ENCODE measurements at places on chromosomes 1 and 21.

GRCh38 chr1:21669258-21670058 lies at the start of gene RAP1GAP:
Gene RAP1GAP (minus strand): TSS chr1:21669357. CDS start chr1:21620032, 49,325 bp downstream.
- DNase-seq, result no peak

DNA sequence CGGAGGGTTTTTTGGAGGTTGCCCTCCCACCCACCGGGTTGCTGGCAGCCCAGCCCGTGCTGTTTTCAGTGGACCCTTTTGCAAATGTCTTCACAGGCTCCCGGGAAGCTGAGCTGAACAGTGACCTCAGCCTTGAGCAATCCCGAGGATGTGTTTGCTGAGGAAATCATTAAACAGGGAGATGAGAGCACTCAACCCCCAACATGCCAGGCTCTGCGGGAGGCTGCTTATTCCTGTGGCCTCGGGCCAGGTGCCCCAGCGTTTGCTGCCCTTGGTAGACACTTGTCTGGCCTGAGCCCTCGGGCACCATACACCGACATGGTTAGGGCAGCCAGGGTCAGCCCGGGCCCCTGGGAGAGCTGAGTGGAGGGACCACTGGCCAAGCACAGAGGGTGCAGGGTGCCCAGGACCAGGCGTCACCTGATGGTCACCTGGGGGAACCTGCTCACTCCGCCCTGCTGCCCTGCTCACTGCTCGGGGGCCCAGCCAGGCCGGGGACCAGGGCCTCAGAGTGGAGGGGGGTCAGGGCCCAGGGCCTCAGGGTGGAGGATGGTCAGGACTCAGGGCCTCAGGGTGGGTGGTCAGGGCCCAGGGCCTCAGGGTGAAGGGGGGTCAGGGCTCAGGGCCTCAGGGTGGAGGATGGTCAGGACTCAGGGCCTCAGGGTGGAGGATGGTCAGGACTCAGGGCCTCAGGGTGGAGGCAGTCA lies 42.5 kb upstream of the POFUT2 start:
- DNase-seq, result no peak

DNA sequence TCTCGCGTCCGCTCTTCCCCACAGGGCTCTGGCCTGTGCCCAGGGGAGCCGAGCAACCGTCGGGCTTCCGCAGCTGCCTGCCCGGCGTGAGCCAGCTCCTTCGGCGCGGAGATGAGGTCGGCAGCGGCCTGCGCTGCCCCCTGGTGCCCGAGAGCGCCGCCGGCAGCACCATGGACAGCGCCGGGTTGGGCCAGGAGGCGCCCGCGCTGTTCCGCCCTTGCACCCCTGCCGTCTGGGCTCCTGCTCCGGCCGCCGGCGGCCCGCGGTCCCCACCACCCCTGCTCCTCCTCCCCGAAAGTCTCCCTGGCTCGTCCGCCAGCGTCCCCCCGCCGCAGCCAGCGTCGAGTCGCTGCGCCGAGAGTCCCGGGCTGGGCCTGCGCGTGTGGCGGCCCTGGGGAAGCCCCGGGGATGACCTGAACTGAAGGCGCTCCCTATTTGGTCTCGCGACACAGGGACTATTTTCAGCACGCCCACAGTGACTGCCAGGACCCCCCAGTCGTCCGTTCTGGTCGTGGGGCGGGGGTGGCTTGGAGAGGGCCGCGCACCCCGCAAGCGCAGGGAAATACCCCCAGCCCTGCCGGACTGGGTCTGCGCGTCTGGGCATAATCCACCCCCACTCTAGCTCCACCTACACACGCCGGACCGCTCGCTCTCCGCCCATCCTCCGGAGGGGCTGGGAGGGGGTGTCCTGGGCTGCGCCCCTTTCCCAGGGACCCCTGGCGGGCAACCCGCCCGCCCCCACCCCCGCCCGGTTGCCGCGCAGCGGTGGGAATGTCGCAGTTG lies 1.3 kb downstream of the HES3 start:
- peak; percentile 81 for DNase-seq

DNA sequence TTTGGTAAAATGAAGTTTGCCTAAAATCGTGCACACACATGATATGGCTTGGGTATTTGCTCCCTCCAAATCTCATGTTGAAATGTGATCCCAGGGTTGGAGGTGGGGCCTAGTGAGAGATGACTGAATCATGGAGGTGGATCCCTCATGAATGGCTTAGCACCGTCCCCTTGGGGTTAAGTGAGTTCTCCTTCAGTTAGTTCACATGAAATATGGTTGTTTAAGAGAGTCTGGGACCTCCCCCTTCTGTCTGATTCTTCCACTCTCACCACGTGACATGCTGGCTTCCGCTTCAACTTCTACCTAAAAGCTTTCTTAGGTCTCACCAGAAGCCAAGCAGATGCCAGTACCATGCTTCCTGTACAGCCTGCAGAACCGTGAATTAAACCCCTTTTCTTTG lies 58.4 kb downstream of the SIPA1L2 start:
- DNase-seq, result no peak

DNA sequence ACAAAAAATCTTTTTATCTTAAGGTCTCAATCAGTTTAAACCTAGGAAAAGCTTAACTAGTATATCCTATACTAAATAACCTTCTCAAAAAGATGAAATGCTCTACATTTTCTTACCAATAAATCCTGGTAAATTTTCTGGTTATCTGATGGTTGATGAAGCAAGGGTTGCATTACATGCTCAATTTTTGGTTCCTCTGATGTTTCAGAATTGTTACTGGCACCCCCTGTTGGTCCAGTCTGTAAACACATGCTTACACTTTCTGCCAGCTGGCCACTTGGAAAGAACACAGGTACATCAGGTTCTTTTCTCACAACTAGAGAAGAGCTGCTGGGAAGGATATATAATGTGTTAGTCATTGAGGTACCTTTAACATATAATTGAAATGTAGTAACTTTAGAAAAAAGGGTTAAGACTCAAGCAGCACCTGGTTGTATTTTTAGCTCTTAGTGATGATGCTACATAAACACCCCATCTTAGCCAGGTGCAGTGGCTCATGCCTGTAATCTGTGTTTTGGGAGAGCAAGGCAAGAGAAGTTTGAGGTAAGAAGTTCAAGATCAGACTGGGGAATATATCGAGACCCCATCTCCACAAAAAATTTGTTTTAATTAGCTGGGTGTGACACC lies 30.9 kb upstream of the TAL1 start:
- DNase-seq, result peak; percentile 68

GRCh38 chr1:50968821-50969610 lies 1.0 kb upstream of the CDKN2C start:
- DNase-seq, result peak; percentile 86

- DNase-seq, result no peak
These were observed 142.8 kb downstream of the CDC7 start for GRCh38 chr1:91643431-91643830.

DNA sequence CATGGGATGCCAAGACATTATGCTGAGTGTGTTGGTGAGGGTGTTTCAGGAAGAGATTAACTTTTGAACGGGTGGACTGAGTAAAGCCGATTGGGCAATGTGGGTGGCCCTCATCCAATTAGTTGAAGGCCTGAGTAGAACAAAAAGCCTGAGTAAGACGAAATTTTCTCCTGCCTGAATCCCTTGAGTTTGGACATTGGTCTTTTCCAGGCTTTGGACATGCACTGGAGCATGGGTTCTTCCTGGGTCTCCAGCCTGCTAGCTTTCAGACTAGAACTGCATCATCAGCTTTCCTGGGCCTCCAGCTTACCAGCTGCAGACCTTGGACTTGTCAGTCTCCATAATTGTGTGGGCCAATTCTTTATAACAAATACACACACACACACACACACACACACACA lies 63.6 kb downstream of the NIBAN1 start:
- no peak for DNase-seq

- DNase-seq, result no peak
These were observed 13.4 kb upstream of the KIF1B start for GRCh38 chr1:10196976-10197375.

DNA sequence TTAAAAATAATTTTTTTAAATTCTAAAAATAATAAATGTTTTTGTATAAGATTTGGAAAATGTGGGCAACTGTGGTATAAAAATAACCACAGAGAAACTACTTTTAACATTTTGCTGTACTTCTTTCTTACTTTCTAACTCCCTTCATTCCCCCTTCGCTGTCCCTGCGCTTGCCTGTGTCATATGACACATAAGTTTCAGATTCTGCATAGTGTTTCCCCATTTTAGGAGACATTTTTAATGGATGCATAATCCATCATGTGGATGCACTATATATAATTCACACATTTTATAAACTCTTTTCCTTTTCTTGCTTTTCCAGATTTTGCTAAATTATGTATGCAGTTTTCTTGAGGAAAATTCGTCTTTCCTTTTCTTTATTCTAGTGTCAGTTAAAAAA lies 16.3 kb downstream of the ATG4C start:
- DNase-seq, result no peak

DNA sequence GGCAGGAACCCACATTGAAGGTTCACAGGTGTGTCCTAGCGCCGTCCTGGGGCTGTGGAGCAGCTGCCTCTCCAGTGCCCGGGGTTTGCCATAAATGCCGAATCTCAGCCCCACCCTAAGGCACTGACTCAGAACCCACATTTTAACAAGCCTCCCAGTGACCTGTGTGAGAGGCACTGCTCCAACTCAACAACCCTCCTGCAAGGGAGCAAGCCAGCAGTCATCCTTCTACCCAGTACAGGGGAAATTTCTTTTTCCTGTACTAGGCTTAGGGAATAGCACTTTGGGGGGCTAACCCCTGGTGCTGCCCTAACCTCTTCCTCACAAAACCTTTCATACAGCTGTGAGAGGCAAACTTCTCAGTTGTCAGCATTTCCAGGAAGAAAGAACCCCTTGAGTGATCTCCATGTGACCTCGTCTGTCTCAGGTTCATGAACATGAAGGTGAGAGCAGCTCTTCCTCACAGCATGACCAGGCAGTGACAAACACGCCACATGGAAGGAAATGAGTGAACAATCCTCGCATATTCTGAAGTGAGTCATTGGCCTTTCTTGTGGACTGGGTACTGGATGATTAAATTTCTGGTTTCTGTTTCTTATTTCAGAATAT lies 11.4 kb upstream of the BCAR3 start:
- no peak for DNase-seq

GRCh38 chr1:86068841-86069756 lies 87.5 kb downstream of the COL24A1 start:
- no peak for DNase-seq

- DNase-seq, result no peak
These were observed 26.0 kb upstream of the GBP6 start for GRCh38 chr1:89337903-89338302.

DNA sequence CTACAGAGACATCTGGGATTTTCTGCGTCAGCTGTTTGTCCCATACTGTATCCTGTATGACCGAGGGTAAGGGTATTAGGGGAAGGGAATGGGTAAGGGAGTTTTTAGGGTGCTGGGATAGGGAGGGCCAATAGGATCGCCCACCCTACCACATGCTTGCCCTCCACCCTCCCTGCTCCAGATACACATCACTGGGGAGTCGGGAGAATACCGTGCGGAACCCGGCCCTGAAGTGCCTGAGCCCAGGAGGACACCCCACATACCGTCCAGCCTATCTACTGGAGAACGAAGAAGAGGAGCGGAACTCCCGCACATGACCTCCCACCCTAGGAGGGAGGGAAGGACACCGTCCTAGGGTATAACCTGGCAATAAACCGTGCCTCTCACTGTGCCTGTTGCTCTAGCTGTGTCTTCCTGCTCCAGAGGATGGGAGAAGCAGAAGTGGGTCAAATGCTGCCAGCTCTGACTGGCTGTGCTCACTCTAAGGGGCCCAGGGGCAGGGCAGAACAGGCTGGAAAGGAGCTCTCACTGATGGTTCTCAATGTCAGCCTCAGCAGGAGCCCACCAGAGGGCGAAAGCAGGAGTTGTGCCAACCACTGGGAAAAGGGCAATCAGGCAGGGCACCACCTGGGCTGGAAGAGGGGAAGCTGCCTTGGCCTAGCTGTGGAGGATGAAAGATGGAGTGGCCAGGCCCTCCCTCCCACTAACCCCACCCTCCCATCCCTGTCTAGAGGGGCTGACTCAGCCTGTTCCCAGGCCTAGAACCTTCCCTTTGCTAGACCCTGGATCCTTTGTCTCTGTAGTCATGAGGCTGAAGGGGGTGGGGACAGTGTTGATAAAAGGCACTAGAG lies 440 bp upstream of the LENEP start:
- no peak for DNase-seq

GRCh38 chr1:22321917-22322316 lies 129.7 kb upstream of the ZBTB40 start:
- DNase-seq, result no peak

- DNase-seq, result peak; percentile 48
These were observed 454.6 kb upstream of the RUNX1 start for GRCh38 chr21:35503671-35504070.

DNA sequence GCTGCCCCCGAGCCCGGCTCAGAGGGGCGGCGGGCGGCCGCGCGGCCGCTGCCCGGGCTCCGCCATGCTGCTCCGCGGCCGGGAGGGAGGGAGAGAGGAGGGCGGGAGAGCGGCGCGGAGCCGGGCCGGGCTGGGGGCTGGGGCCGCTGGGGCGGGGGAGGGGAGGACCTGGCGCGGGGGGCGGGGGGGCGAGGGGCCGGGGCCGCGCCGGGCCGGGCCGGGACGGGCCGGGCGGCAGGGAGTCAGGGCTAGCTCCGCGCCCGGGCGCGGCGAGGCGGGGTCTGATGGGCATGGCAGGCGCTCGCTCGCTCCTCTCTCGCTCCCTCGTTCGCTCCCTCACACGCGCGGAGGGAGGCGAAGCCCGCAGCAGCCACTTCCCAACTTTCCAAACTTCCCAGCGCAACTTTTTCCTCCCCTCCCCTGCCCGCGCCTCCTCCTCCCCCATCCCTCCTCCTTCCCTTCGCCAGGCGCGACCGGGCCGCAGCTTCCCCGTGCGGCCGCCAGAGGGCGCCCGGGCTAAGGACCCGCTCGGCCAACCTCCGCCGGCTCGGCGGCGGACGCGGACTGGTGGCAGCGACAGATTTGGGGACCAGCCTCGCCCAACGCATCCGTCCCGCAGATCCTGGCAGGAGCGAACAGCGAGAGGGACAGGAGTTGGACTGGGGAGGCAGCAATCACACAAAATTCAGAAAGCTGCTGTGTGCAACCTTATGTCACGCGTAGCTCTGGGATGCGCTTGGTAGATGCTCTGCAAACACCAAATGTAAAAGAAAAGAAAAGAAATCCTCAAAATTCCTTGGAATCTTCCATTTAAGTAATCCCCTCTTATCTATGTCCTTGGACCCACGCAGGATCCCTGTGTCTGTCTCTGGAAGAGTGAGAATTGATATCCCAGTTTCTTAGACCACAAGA lies at the start of gene TRABD2B:
Gene TRABD2B, minus strand, starts transcription at position 97 of the 912 bp plus-strand sequence.
- peak; percentile 23 for DNase-seq

DNA sequence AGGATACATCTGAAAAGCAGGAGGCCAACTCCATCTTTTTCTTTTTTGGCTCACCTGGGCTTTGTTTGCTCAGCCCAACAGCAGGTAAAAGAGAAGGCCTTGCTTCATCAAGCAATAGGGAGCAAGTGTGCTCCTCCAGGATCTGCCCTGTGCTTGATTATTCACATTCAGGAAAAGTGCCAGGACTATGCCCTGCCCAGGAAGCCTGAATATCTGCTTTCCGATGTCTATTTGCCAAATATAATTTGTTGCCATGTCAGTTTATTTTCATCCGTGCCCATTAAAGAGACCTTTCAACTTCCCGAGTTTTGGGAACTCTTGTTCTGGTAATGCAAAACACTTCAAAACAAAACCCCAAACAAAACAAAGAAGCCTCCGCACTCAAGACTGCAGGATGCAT lies 185.3 kb downstream of the CDC7 start:
- no peak for DNase-seq

- no peak for DNase-seq
These were observed 69.4 kb downstream of the RGS2 start for GRCh38 chr1:192878249-192878648.

GRCh38 chr1:157819896-157820295 lies at the start of gene FCRL1:
Gene FCRL1 (minus strand): TSS chr1:157820120. CDS start chr1:157820037, 83 bp downstream.
- DNase-seq, result no peak
